RPMI8226 (cell line): ENCODE measurements at places on chromosomes 3 and 15.

DNA sequence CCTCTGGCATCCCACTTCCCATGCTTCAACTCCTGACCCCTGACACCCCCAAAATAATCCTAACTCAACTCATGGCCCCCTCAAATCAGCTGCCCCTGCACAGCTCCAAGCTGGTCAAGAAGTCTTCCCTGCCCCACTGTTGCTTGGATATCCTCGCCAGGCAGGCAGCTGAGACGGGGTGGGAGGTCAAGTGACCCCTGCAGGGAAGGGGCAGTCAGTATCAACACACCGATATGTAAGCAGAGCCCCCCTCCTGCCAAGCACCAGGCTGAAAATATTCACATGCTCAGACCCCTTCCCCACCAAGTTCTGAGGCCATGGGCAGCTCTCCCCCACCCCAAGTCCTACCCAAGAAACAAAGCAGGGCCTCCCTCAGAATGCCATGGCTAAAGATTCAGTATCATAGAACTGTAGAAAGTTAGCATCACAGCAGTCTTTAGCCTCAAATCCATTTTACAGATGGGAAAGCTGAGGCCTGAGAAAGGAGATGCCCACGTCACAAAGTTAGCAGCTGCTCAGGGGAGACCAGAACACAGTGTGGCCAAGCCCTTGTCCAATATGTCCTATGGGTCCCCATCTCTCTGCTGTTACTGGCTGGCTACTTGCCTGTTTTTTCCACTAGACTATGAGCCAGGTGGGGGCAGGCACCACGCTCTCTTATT is 67.8 kb downstream of the SLC12A8 start:
- DNase-seq, result no peak

DNA sequence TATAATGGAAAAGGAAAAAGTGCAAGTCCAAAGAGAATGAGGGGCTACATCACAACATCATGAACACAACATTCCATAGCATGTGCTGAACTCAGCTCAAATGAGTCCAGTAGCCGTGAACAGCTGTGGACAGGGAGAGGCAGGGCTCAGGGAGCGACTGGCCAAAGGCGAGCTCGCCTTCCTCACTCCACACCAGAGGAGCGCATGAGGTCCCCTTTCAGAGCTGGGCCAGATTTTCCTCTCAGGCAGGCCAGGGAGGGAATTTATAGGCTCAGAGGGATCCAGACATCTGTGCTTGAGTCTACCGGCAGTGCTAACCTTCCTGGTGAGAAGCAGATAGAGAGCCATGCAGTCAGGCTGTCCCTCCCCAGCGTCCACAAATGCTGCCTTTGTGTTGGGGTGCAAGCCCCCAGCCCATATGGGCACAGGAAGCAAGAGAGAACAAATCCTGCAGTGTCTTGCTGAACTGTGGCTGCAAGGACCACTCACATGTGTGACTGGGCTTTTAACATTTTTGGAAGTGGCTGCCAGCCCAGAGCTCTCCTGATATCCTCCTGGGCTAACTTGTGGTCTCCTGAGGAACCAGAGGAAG is 32.5 kb downstream of the ARHGEF3 start:
- DNase-seq, result no peak

GRCh38 chr15:51080286-51080685 is 14.4 kb downstream of the TNFAIP8L3 start:
- no peak for DNase-seq

DNA sequence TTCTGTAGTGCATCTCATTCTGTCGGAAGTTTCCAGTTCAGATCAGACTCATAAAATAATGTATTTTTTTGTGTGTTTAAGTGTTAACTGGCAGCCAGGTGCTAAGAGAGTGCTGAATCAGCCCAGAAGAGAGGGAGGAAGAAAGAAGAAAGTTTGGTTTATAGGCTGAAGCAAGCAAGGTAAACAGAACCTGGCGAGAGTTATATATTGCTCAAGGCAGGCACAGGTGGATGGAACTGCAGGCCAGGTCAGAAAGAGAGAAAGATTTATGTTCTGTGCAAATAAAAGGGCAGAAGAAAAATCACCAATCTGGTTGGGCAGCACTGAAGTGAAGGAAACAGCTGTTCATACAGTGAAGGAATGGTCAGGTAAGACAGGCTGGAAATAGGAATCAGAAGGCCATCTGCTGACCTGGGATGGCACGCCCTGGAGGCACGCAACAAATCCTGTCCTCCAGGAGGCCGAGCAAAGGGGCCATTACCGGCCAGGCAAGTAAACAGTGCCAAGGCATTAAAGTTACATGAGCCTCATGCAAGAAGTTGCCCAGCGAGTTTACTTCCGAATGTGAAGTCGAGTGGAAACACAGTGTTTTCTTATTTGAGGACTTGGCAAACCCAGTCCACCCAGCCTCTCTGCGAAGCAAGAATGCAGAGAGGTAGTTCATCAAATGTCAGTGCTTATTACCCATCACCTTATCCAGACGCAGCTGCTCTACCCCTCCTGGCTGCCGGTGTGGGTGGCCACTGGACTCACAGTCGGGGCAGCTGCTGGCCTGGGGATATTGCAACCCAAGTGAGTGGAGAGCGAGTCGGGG is 309.8 kb downstream of the VPS13C start:
- DNase-seq, result peak; percentile 51

DNA sequence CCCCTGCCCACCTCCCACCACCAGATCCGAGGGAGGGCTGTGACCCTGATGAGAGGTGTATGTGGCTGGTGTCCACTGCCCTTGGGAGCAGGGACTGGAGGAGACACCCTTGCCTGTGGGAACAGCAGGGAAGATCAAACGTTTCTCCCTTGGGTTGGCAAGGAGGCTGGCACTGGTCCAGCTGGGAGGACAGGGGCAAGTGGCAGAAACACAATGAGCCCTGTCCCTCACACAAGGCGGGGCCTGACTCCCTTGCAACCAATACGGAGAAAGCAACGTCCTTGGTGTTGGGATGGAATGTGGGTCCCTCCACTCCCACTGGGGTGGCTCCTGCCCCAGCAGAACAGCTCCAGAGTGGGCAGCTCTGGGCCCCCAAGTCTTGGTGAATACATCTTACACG is 5.2 kb downstream of the HYAL2 start:
- DNase-seq, result no peak

DNA sequence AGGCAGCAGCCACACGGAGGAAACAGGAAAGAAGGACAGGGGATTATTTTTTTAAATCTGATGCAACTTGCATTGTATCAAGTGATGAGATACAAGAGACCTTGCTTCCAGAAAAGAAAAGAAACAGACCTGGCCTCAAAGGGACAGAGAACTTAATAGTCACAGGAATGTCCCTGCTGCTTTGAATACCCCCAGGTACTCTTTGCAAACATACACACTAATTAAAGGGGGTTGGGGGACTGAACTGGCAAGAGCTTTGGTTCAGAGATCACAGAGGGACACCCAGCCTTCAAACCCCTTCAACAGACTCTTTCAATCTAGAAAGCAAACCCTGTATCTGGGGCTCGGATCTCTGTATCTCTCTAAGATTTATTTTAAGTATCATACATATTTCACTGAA is 18.0 kb downstream of the TNIK start:
- DNase-seq, result no peak

GRCh38 chr3:112109322-112109721 is 23.1 kb downstream of the C3orf52 start:
- DNase-seq, result no peak

DNA sequence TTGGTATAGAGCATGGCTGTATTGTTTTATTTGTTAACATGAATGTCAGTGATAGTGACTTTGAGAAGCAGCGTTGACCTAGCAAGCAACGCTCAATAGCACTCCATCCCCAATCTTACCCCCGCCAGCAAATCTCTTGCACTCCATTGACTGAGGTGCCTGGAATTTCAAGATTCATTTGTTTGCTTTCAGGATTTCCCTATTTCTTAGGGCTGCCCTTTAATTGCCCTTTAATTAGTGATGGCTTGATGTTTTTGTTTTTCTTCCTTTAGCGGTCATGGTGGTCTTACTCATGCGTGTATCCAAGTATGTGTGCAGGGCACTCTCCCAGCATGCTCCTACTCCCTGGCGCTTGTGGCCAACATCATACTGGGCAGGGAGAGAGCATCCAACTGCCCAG is 216.8 kb upstream of the TBL1XR1 start:
- no peak for DNase-seq

DNA sequence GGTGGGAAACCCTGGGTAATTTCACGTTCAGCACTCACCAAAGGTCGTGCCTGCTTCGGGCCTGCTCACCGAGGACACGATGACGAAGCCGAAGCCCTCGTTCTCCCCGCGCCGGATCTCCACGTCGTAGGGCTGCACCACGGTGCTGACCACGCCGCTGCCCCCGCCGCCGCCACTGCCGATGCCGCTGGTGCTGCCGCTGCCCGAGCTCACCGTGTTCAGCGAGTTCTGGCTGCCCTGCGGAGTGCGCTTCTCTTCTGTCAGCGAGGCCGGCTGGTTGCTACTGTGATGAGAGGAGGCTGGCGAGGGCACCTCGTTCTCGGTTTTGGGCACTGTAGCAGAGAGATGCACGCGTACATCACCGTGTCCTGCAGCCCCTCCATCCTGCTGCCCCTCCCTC is 659.5 kb downstream of the MAGI1 start:
- no peak for DNase-seq

DNA sequence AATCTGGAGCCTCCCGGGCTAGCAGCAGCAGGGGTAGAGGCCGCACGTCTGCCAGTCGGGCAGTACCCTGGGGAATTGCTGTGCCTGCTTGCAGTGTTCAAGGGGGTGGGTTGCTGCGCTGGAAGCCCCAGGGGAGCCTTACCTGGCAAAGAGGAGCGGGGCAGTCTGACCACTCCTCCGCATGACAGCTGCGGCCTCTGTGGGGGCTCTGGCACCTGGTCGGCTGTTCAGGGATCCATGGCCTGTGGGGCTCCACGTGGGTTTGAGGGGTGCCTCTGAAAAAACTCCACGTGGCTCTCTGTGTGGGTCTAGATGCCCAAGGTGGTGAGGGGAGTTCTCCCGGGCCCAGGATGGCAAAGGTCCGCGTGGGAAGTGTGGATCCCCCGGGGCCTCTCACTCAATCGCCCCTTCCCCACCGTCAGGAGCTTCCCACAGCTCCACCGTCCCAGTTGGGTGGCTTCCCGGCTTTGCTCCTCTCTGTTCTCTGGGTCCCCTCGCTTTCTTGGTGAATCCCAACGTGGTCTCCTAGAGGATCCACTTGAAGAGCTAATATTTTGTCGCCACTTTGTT is 184.5 kb downstream of the EFHB start:
- no peak for DNase-seq

- no peak for DNase-seq
These were observed 396.5 kb upstream of the GBE1 start for GRCh38 chr3:82157952-82158351.

GRCh38 chr3:105911496-105911895 is 42.7 kb upstream of the CBLB start:
- no peak for DNase-seq

GRCh38 chr3:53164911-53165310 is 3.9 kb downstream of the PRKCD start:
- DNase-seq, result no peak

- DNase-seq, result no peak
These were observed 51.3 kb downstream of the TBL1XR1 start for GRCh38 chr3:177145954-177146353.

DNA sequence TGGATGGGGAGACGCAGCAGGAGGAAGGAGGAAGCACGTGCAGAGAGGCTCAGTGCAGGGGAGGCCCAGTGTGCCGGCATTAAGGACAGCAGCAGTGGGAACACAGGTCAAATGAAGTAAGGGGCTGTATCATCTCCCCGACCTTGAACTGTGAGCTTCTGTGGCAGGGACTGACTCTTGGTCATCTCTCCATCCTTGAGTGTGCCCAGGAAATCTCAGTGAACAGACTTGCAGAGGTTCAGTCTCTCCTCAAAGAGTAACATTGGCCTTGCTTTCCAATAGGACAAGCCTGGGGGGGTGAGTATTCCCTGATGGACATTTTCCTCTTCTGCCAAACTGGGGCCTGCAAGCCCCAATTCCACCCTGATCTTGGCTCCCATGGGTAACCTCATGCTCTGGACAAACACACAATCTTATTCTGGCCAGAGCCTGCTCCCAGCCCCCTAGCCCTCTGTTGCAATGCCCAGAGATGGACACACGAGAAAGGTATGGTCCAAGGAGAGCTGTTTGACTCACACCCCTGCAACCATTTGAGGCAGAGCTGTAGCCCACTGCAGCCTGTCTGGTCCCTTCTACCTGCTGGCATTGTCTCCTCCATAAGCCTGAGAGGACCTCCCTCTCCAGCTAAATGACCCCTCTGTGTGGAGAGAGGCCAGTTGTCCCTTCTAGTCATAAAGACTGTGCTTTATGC is 50.9 kb downstream of the TLE3 start:
- no peak for DNase-seq

DNA sequence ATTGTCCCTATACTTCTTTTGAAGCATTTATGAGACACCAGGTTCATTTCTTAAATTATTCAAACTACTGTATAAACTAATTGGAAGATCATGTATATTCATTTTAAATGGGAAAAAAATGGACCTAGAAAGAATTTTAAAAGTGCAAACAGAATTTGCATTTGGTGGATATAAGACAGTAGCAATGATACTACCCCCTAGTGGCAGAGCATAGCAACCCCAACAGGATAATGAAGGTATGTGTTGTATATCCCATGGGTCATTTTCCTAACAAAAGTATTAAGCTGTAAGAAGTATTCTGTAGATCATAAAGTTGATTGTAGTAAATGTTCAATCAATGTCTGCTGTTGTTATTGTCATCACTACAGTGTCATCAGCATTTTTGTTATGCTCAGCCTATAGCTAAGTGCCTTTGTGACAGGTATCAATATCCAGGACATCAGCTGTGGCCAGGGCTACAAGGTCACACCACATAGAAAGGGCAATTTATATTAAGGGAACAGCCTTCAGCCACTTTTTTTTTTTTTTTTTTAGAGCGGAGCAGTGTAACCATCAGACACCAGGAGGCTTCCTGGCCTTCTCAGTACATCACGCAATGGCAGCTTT is 175.8 kb downstream of the FOXB1 start:
- peak; percentile 47 for DNase-seq

DNA sequence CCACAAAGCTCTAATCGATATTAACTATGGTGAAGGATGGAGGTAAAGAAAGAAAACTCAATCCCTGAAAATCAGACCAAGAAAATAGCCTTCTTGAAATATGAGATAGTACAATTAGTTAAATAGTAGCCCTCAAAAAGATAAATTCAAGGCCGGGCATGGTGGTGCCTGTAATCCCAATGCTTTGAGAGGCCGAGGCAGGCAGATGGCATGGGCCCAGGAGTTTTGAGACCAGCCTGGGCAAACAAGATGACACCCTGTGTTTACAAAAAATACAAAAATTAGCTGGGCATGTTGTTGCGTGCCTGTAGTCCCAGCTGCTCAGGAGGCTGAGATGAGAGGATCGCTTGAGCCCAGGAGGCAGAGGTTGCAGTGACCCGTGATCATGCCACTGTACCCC is 31.6 kb upstream of the CEP152 start:
- no peak for DNase-seq

DNA sequence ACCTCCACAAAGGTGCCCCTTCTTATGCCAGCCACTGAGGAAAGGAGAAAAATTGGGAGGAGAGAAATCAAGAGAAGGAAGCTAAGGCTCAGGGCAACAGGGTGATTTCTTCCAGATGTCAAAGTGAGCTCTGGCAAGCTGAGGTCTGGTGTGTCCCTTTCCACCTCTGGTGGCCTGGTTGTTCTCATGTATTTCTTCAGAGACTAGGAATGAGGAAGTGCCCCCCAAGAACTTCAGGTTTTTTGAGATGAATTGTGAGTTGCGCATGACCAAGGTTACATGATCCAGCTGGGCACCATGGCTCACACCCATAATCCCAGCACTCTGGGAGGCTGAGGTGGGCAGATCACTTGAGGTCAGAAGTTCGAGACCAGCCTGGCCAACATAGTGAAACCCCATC is 5.6 kb downstream of the RAB6B start:
- no peak for DNase-seq
